Hepatocyte (in vitro differentiated cells): ENCODE measurements at places on chromosomes 3 and 15. TPM values are rescaled to one million over a fixed set of nuclear protein-coding genes. Genes with fewer than 3 reads are reported as not detected.
A peak's percentile ranks its signal among the peaks of the same experiment; 100 is the strongest.

The SERP1 gene
- total RNA-seq: 202 and 233 TPM in 2 replicates

The AADACL2 gene
- total RNA-seq: 0.10 and 0.24 TPM in 2 replicates

The TUSC7 gene
- not detected in 2 replicates for total RNA-seq

The OCA2 gene
- 22.6 and 25.1 TPM in 2 replicates for total RNA-seq

DNA sequence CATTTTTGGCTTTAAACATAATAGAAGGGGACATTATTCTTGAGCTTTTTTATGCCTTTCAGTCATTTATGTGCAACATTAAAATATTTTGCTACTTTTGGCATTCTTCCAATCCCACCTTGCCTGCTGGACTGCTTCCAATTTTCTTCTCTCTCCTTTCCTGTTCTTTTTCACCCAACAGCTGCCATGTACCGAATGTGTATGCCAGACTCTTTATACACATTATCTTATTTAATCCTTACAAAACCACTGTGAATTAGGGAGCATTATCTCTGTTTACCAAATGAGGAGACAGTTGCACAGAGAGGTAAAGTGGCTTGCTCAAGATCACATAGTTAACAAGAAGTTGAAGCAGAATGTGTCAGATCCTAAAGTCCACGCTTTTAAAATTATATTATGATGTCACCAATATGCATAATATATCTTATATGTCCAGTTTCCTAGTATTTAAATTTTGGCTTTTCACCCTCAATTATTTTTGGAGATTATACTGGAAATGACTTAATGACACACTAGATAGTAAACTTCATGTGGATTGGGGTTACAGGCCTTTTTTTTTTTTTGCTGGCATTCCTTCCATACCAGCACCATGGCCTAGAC, 231.5 kb downstream of the THRB start:
- no peak for DNase-seq
- H3K27ac ChIP-seq: no peak overlapping the region
- H3K4me3 ChIP-seq: no peak overlapping the region
- no peaks in the 10 kb centered on the region for H3K36me3 ChIP-seq
- H3K4me1 ChIP-seq: peaks cover 7% of the 10 kb centered on the region

GRCh38 chr15:100224206-100225185, 117.3 kb downstream of the ADAMTS17 start:
- no peak overlapping the region for H3K27ac ChIP-seq
- no peak overlapping the region for H3K4me3 ChIP-seq

DNA sequence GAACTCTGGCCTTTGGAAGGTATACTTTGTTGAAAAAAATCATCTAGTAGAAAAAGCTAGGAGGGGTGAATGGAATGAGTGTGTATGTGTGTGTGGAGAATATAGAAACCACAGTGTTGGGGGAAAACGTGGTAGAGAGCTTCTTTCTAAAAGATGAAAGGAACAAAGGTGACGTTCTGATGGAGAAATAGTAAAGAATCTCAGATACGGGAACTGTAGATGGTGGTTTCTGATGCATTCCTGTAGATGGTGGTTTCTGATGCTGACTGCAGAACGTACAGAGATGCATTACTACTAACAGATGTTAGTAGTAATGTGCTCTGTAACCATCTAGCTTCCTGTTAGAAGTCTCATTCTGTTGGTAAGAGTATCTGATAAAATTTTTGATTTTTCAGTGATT, 60.2 kb downstream of the VPS8 start:
- no peaks in the 10 kb centered on the region for H3K4me1 ChIP-seq
- no peaks in the 10 kb centered on the region for H3K36me3 ChIP-seq
- H3K27ac ChIP-seq: no peak overlapping the region
- H3K27me3 ChIP-seq: no peaks in the 10 kb centered on the region
- DNase-seq: no peak

GRCh38 chr3:158460926-158461325, 110.1 kb upstream of the MLF1 start:
- no peak overlapping the region for H3K4me3 ChIP-seq
- H3K36me3 ChIP-seq: no peaks in the 10 kb centered on the region
- no peaks in the 10 kb centered on the region for H3K27me3 ChIP-seq
- H3K4me1 ChIP-seq: no peaks in the 10 kb centered on the region

GRCh38 chr3:69282181-69282580, 103.7 kb downstream of the FRMD4B start:
- DNase-seq: no peak
- no peaks in the 10 kb centered on the region for H3K36me3 ChIP-seq
- H3K4me1 ChIP-seq: no peaks in the 10 kb centered on the region
- H3K27me3 ChIP-seq: no peaks in the 10 kb centered on the region
- H3K27ac ChIP-seq: no peak overlapping the region

DNA sequence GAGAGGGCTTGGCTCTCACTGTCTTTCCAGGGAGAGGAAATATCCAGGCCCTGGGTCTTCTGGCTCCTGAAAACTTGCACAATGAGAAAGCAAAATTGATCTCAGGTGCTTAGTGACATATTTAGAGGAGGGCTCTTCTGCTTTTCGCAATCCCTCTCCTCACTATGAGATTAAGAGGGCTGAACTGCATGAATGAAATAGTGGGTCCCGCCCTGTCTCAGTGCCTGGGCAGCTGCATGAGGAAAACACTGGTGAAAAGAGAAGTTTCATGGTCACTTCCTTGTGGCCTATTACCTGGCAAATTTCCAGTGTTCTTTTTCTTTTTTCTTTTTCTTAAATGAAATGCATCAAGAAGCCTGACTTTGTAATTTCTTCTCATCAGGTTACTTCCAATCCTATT, 73.5 kb downstream of the TRAK1 start:
- H3K27me3 ChIP-seq: no peaks in the 10 kb centered on the region
- no peak for DNase-seq
- peaks cover 24% of the 10 kb centered on the region for H3K4me1 ChIP-seq

DNA sequence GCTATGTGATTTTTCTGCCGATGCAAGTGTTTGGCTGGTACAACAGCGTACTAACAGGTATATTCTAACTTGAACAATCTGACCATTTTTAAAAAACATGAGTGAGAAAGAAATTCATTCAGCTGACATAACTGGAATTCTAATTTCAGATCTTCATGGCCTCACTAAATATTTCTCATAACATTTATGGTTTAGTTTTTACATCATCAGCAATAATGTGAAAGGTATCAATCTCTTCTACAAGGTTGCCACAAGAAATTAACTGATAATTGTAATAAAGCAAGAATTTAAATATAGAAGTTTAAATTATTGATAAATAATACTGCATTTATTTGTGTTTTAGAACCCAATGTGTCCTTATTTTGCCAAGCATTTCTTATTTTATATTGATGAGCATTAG, 5.2 kb upstream of the C3orf80 start:
- H3K36me3 ChIP-seq: no peaks in the 10 kb centered on the region
- no peak overlapping the region for H3K27ac ChIP-seq
- peaks cover 43% of the 10 kb centered on the region for H3K27me3 ChIP-seq
- no peak overlapping the region for H3K4me3 ChIP-seq
- no peaks in the 10 kb centered on the region for H3K4me1 ChIP-seq

DNA sequence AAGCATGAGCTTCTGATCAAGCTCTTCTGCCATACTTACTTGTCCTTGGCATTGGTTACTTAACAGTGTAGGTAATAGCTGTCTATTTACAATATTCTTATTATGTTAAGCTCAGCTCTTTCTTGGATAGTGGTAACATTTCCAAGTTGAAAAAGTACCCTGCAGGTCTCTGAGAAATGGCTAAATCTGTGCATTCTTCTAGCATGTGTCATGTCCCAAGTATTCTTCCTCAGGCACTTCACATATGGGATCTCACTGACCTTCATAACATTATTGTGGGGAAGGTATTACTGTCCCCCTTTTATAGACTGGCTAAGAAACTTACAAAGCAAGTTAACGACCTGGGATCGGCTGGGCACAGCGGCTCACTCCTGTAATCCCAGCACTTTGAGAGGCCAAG, 236.1 kb downstream of the RORA start:
- no peak overlapping the region for H3K4me3 ChIP-seq
- no peaks in the 10 kb centered on the region for H3K4me1 ChIP-seq
- no peak for DNase-seq
- no peaks in the 10 kb centered on the region for H3K36me3 ChIP-seq

DNA sequence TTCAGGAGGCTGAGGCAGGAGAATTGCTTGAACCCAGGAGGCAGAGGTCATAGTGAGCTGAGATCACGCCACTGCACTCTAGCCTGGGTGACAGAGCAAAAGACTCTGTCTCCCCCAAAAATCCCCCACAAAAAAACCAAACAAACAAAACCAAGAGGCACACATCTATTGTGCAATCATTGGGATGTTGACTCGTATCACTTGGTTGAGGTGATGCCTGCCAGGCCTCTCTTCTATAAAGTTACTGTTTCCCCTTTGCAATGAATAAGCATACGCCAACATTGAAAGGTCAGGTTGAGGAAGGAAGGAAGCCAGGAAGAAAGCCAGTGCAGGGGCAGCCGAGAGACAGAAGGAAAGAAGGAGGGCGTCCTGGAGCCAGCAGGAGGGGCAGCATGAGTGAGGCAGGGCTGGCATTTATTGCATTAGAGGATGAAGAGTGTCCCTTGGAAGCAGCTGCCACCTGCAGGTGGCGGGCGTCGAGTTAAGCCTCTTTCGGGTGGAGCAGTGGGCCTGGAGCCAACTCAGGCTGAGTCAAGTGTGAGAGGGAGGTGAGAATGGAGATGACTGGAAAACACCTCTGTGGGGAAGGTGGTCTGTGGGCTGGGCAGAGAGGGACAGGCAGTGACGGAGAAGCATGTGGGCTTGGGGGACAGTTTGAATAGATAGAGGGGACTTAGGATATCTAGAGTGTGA, 8.3 kb upstream of the CSPG4 start:
- H3K27ac ChIP-seq: no peak overlapping the region
- H3K4me3 ChIP-seq: no peak overlapping the region
- peak; percentile 61 for DNase-seq
- no peaks in the 10 kb centered on the region for H3K36me3 ChIP-seq
